Osteocyte (in vitro differentiated cells): ENCODE measurements at places on chromosomes 2 and 18.

GRCh38 chr2:209331291-209331844, 92.5 kb upstream of the MAP2 start:
- no peaks in the 10 kb centered on the region for H3K36me3 ChIP-seq
- H3K27ac ChIP-seq: no peak overlapping the region
- no peak overlapping the region for H3K4me3 ChIP-seq
- H3K27me3 ChIP-seq: peaks cover 4% of the 10 kb centered on the region

DNA sequence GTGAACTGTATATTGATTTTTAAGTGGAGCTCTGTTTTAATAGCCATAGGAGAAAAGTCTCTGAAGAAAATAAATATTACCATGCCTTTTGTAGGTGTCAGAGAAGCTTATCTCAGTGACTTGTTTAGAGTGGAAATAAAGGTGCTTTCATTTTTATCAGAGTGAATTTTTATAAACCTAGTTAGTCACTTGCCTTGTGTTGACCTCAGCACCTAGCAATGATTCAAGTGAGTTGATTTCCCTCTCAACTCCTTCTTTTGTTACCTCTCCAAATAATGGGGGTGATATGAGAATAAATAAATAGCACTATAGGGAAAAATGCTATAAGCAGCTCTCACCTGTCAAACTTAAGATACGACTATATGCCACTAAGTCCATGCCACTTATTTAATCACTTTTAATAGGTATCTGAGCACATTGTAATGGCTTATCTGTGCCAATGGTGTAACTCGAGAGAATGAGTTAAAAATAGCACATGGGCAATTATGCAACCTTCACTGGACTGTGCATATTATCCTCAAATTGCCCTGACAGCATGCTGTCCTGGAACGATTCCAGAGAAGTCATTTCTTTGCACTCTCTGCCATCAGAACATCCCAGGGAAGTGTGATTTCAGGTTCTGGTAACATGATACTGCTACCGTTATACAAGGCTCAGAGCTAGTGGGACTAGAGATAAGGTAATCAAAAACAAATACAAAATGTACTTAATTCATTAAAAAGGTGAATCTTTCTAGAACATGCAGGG, 290.8 kb downstream of the CCDC85A start:
- H3K27me3 ChIP-seq: peaks cover 16% of the 10 kb centered on the region
- no peaks in the 10 kb centered on the region for H3K36me3 ChIP-seq
- H3K27ac ChIP-seq: no peak overlapping the region

DNA sequence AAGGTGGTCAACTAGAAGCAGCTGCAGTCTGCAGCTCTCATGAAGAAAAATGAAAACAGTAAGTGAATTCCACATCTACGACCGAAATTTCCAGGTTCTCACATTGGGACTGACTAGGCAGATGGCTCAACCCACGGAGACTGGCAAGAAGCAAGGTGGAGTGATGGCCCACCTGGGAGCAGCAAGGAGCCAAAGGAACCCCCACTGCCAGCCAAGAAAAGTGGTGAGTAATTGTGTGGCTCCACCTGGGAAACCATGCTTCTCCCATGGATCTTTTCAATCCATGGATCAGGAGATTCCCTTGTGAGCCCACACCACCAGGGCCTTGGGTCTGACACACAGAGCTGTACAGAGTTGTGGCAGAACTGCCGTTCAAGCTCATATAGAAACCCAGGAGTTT, 64.0 kb downstream of the ZSWIM2 start:
- no peaks in the 10 kb centered on the region for H3K4me1 ChIP-seq
- H3K27me3 ChIP-seq: peaks cover 24% of the 10 kb centered on the region
- H3K27ac ChIP-seq: no peak overlapping the region
- H3K4me3 ChIP-seq: no peak overlapping the region

GRCh38 chr2:11738589-11739436, 7.6 kb upstream of the LPIN1 start:
- H3K4me1 ChIP-seq: peaks cover 10% of the 10 kb centered on the region
- peaks cover 37% of the 10 kb centered on the region for H3K27me3 ChIP-seq
- no peaks in the 10 kb centered on the region for H3K36me3 ChIP-seq
- DNase-seq: no peak

GRCh38 chr2:98803405-98804264, 72.7 kb upstream of the MGAT4A start:
- peaks cover 16% of the 10 kb centered on the region for H3K4me1 ChIP-seq
- H3K4me3 ChIP-seq: no peak overlapping the region
- peak; percentile 36 for DNase-seq
- no peaks in the 10 kb centered on the region for H3K36me3 ChIP-seq
- H3K27ac ChIP-seq: no peak overlapping the region

- peaks cover 2% of the 10 kb centered on the region for H3K27me3 ChIP-seq
- H3K36me3 ChIP-seq: no peaks in the 10 kb centered on the region
- peaks cover 7% of the 10 kb centered on the region for H3K4me1 ChIP-seq
- no peak overlapping the region for H3K4me3 ChIP-seq
Measured at GRCh38 chr2:118738524-118739308, 108.7 kb downstream of the EN1 start.

- H3K27me3 ChIP-seq: no peaks in the 10 kb centered on the region
- H3K4me1 ChIP-seq: peaks cover 19% of the 10 kb centered on the region
- no peak for DNase-seq
- H3K27ac ChIP-seq: no peak overlapping the region
- H3K36me3 ChIP-seq: no peaks in the 10 kb centered on the region
Measured at GRCh38 chr2:161353543-161353942, 45.3 kb downstream of the PSMD14 start.

DNA sequence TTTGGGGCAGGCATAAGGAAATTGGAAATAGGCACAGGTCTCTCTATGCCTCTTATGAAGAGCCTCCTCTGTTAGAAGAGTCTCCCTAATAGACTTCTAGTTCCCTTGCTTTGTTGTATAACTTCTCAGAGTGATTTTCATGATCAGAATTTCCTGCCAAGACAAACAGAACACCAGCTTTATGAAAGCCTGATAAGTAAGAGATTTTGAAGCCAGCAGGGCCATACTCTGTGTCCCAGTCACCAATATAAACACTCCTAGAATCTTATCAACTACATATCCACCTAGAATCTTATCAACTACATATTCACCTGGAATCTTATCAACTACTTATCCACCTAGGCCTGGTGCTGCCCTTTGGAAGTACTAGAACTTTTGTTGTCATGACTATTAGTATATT, 579.5 kb downstream of the ARHGAP15 start:
- no peaks in the 10 kb centered on the region for H3K36me3 ChIP-seq
- H3K27ac ChIP-seq: no peak overlapping the region
- no peak for DNase-seq
- no peaks in the 10 kb centered on the region for H3K27me3 ChIP-seq

DNA sequence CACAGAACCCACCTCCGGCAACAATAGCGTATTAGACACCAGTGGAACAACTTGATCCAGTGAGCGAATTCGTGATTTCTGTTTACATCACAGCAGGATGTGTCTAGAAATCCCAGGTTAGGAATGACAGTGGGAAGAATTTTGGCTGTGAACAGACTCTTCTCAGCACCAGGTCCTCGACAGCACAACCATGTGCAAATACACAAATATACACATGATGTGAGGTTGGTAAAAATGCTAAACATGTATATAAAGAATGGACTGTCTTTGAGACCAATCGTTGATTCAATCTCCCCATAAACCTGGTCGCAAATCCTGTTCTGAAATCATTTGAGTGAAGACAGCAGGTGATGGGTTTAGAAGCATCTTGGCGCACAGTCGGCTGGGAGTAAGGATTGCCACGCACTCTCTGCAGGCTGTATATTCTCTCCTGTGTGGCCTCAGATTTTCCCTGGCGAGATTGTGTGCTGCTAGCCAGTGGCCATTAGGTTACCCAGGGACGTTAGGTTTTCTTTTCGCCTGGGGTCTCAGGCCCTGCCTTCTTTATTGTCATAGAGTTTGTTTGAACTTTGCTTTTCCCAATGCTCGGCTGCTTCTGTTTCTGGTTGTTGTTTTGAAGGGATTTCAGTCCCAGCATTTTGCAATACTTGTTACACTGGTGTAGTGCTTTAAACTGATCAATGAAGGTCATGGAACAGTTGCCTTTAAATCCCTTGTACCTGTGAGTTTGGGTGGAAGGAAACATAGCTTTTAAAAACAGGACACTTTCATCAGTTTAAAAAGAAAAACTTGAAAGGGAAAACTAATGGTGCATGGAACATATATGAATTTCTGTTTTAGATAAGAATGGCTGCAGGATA, 147.3 kb downstream of the ALPK2 start:
- no peak for DNase-seq
- H3K36me3 ChIP-seq: peaks cover 3% of the 10 kb centered on the region
- H3K27me3 ChIP-seq: no peaks in the 10 kb centered on the region
- H3K4me3 ChIP-seq: no peak overlapping the region
